ENCODE measurements at places on chromosomes 12 and 14. TPM values are rescaled to one million over a fixed set of nuclear protein-coding genes. Genes with fewer than 3 reads are reported as not detected.
A peak's percentile ranks its signal among the peaks of the same experiment; 100 is the strongest.

DNA sequence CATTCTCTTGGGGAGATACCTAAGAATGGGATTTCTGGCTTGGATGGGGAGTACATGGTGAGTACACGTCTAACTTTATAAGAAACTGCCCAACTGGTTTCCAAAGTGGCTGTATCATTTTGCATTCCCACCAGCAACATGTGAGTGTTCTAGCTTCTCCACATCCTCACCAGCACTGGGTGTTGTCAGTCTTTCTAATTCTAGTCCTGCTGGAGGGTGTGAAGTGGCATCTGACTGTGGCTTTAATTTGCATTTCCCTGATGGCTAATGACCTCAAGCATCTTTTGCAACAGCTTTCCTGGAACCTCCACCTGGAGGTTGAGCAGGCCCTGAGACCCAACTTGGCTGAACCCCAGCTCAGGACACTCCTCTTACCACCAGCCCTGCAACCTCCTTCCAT lies 17.8 kb downstream of the SELPLG start:
- no peak for ATAC-seq

GRCh38 chr14:68284333-68284732 lies 464.8 kb downstream of the RAD51B start:
- ATAC-seq: peak; percentile 31

DNA sequence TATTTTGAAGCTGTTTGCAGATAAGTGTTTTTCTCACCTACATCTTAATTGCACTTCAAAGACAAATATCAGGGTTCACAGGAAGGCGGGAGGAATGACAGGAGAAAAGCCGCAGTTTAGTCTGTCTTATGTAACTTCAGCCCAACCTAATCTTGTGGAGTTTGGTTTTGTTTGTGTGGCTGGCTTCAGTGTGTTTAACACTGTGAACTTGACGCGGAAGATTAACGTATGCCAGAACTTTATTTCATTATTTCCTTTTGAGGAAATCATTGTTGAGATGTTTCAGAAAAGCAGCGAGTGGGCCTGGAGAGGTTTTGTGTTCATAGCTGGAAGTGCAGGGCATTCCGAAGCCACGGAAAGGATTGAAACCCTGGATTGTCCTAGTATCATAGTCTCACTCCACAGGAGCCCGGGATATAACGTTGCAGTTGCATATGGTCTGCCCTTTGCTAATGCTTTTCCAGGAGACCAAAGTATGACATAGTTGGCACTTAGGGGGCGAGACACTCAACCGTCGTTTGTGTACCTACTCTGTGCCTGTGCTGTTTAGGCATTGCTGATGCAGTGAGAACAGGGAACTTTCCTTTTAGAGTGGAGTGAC lies 2.0 kb downstream of the PELI2 start:
- no peak for ATAC-seq

LALBA gene
- not detected for total RNA-seq

LRP1-AS gene
- total RNA-seq: not detected

GRCh38 chr12:96438330-96438729 lies 38.1 kb upstream of the CDK17 start:
- ATAC-seq: no peak

DNA sequence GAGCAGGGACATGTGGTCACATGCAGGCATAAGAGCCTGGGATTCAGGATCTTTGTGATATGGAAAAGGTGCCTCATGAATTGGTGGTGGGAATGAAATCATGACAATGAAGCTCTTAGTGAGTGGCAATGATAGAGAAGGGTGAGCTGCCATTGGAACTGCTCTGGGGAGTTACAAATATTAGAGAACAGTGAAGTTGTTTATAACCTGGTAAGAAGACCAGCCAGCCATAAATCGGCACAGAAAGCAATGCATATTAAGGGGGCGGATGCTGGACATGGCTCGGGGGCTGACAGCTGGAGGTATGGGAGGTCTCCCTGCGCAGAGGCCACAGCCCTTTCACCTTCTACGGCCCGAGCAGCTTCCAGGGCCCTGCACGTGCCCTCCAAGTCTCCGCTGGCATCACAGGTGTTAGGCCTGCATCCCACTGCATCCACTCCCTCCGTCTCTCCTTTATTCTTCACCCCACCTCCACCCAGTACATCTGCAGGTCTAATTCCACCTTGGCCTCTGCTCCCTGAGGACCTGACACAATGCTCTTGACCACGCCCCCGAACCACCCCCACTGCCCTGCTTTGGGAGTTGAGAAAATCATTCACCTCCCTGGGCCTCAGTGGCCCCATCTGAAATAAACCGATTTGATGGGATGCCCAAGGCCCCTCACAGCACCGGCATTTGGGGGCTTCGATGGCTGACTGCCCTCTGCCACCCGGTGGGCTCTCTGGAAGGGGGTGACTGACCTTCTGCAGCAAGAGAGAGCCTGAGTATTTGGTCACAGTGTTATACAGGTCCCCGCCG lies 4.1 kb downstream of the CACNA2D4 start:
- ATAC-seq: no peak

DNA sequence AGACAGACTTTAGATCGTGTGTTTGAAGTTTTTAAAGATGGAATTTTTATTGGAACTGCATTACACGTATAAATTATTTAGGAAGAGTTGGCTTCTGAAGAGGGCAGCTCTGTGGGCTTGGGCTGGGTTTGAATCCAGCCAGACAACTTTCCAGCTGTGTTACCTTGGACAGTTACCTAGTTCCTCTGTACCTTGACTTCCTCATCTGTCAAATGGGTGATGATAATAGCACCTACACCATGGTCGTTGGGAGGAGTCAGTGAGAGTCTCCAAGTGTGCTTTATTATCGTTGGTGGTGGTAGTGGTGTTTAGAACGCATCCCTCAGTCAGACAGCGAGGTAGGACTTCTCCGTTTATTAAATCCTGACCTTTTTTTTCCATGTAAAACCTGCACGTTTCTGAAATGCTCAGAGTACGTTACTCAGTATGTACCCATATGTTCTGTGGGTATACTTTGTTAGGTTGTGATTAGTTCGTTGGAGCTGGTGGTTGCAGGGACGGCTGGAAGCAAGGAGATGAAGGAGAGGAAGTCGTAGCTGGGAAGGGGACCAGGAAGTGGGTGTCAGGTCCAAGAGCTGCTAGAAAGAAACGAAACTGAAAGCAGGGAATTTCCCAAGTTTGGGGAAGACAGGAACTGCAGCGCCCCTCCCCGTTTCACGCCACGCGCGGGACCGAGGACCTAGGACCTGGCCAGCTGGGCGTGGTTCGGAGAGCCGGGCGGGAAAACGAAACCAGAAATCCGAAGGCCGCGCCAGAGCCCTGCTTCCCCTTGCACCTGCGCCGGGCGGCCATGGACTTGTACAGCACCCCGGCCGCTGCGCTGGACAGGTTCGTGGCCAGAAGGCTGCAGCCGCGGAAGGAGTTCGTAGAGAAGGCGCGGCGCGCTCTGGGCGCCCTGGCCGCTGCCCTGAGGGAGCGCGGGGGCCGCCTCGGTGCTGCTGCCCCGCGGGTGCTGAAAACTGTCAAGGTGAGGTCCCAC lies at the start of gene OAS3:
Gene OAS3 (plus strand): TSS at position 734 of the 979 bp plus-strand sequence. CDS start 57 bp downstream, at position 791.
- peak; percentile 93 for ATAC-seq

DNA sequence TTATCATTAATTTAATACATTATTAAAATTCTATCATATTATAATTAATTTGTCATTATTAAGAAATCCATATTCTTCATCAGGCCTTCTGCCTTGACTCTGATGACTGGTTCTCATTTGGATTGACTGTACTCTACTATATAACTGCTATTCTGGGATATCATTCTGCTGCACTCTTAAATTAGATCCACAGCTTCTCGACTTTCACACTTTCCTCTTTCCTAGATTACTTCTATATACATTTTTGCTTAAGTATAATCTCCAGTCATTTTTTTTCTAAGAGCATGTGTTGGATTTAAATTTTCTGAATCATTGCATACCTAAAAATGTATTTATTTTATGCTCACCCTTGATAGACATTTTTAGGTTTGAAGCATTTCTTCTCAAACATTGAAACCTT lies 12.4 kb downstream of the GRIP1 start:
- ATAC-seq: no peak

GRCh38 chr12:40078266-40078665 lies 27.6 kb downstream of the SLC2A13 start:
- ATAC-seq: no peak

GRCh38 chr12:110102255-110102654 lies 21.9 kb upstream of the IFT81 start:
- no peak for ATAC-seq

GRCh38 chr12:58496411-58497190 lies 423.7 kb downstream of the LRIG3 start:
- no peak for ATAC-seq

DNA sequence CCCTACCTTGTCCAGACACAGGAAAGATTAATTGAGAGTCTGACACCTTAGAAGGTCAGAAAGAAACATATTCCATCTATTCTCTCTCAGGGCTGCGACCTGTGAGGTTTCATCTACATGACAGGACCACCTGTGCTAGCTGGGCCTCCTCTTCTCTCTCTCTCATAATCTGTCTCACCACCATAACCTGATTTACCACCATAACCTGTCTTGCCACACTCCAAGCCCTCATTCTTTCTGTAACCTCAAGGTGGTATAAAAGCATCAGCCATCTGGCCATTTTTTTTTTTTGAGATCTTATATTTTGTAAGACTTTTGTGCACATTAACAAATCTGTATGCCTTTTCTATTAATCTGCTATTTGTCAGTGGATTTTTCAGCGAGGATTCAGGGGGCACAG lies 75.5 kb downstream of the ACADS start:
- no peak for ATAC-seq

FOXM1 gene
- 1.7 TPM for total RNA-seq

DNA sequence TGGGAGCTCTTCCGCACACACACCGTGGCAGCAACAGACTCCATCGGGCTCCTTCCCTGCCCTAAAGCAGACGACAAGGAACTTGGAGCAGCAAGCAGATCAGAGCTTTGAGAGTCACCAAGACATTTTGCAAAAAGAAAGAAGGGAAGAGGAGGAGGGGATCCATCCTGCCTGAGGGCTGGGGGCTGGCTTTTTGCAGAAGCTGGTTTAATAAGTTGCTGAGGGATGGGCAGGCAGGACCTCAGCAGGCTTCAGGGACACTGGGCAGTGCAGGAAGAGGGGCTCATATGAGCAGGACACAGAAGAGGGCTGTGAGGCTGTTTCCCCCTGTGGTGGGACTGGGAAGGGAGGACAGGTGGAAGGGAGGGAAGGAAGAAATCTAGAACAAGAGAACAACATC lies 133.4 kb upstream of the GSC start:
- ATAC-seq: no peak

DNA sequence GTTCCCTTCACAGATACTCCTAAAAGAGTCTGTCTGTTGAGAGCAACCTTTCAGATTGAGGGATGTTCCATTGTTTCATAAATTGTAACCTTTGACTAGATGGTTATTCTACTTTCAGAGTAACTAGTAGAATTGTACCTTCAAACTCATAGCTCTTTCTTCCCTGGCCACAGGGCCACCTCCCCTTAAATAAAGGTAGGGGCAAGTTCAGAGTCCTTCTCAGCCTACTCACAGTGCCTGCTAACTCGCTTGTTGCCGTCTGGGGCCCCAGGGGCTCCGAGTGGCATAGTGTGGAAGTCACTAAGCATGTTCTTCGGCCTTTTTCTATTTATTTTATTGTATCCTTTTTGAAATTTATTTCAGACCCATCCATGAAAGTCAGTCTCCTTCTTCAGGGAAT lies 250.4 kb downstream of the ALX1 start:
- no peak for ATAC-seq

- ATAC-seq: no peak
Measured at GRCh38 chr12:126385785-126386184, 1320.5 kb downstream of the AACS start.

GRCh38 chr14:75363570-75364227 lies 64.1 kb upstream of the JDP2 start:
- peak; percentile 42 for ATAC-seq

ADGRD1 gene
- total RNA-seq: 22.1 TPM

DNA sequence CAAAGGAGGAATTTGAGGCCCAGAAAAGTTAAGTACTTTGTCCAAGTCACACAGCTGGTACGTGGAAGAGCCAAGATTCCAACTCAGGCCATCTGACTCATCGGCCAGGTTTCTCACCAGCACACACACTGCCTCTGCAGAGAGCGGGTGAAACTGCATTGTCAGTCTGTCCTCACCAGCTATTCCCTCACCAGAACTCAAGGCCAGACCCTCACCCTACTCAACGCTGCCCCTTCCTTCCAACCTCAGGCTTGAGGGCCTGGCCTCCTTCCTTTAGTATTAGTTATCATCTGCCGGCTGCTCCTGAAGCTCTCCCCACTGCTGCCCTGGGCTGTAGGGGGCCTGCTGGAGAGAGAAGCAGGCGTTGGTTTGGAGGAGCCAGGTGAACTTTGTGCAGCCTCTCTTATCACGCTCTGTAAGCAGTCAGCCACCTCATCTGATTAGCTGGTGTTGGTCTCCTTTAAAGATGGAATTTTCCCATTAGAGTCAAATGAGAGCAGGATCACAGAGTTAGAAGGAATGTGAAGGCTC lies 16.6 kb upstream of the PLEK2 start:
- ATAC-seq: no peak

- ATAC-seq: no peak
Measured at GRCh38 chr12:130933269-130933995, 20.3 kb upstream of the ADGRD1 start.

MYH6 gene
- not detected for total RNA-seq

GRCh38 chr12:110498984-110499706 lies 2.8 kb downstream of the VPS29 start:
- ATAC-seq: no peak

DNA sequence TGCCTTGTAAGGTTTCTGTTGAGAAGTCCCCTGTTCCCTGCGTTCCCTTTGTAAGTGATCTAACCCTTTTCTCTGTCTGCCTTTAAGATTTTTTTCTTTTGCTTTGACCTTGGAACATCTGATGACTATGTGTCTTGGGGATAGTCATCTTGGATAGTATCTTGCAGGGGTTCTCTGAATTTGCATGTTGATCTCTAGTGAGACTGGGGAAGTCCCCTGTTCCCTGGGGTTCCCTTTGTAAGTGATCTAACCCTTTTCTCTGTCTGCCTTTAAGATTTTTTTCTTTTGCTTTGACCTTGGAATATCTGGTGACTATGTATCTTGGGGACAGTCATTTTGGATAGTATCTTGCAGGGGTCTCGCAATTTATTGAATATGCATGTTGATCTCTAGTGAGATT lies 38.2 kb upstream of the TMX1 start:
- no peak for ATAC-seq

PLEKHA5 gene
- 67.3 TPM for total RNA-seq

GRCh38 chr12:90499795-90500194 lies 455.2 kb downstream of the CCER1 start:
- no peak for ATAC-seq

- ATAC-seq: no peak
Measured at GRCh38 chr12:123121670-123122069, 29.2 kb downstream of the PITPNM2 start.
